PC-3 (cell line): ENCODE measurements at places on chromosomes 6 and 20. TPM values are rescaled to one million over a fixed set of nuclear protein-coding genes. Genes with fewer than 3 reads are reported as not detected.

The POM121L2 gene
- not detected in 2 replicates for total RNA-seq

GRCh38 chr6:167565884-167566599 is 241.2 kb downstream of the TTLL2 start:
- DNase-seq: no peak

DNA sequence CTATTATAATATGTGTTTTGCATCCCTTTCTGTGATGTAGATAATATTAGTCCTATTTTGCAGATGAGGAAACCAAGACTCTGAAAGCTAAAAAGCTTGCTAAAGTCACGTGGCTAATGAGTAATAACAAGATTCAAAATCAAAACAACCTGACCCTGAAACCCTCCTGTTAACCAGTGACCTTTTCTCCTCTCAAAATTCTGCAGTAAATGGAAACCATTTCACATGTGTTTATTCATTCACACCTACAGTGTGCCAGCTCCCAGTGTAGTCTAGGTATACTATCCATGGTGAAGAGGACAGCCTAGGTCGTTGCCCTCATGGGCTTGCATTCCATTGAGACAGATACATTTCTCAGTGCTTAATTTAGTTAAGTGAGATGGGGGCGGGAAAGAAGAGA is 30.6 kb upstream of the PHACTR2 start:
- DNase-seq: no peak

The MOXD1 gene
- total RNA-seq: 5.0 and 9.9 TPM in 2 replicates

DNA sequence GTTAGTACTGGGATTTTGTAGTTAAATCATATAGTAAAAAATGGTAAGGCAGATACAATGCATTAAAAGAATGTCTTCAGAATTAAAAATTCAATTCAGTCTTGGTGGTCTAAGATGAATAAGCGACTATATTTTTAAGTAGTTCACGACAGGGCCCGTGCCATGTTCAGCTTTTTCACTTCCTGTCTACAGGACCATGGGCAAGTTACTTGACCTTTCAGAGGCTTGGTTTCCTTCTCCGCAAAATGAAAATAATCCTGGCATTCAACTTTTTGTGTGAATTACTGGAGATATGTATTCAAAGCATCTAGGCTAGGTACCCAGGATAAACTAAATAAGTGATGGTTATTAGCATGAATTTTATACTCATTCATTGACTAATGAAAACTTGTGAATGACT is 216.0 kb downstream of the BTBD9 start:
- no peak for DNase-seq

DNA sequence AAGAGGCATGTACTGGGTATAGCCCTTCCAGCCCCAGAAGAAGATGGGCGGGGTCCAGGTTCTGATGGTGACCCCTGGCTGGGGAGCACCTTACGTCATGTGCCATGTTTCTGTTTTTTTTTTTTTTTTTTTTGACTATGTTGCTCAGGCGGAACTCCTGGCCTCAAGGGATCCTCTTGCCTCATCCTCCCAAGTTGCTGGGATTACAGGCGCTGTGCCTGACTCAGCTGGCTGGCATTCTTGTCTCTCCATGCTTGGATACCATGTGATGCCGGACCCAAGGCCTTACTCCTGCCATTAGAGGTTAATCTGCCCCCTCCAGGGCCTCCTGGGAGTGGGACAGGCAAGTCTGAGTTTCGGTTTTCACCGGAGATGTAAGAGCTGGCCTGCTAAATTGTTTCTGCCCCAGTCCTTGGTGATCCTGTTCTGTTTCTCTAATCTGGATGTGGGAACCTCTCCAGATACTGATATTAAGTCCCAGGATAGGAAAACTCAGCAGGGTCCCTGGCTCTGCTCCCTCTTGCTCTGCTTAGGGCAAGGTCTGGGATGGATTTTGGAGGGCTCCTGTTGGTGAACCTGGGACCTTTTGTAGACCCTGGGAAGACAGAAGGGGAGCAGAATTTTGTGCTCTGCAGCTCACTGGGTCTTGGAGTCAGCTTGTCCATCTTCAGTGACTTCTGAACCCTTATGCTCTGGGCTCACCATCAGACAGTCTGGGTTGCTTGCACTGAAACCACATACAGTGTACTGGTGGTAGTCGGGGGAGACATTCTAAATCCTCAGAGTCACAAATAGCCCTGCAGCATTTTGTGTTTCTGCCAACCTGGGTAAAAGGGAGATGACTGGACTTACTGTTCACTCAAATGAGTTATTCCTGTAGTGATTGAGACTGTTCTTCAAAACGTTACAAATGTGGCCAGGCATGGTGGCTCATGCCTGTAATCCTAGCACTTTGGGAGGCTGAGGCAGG is 45.1 kb downstream of the PTK7 start:
- peak; percentile 86 for DNase-seq

DNA sequence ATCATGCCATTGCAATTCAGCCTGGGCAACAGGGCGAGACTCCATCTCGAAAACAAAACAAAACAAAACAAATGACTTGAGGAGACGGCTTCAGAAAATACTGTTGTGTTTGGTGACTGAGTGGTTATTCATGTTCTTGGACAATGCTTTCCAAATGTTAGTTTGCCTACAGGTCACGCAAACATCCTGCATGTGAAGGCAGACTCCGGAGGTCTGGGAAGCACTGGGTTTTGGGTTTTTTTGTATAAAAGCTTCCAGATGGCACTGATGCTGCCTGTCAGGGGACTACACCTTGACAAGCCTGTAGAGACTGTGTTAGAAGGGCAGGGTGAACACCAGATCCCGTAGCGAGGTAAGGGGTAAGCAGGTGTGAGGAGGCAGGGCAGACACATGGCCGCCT is 81.7 kb downstream of the THBS2 start:
- DNase-seq: peak; percentile 61
